ENCODE measurements at places on chromosomes 5 and 9. TPM values are rescaled to one million over a fixed set of nuclear protein-coding genes. Genes with fewer than 3 reads are reported as not detected.

SPATA6L gene
- total RNA-seq: 1.7 TPM

IRX2 gene
- 17.2 TPM for total RNA-seq

ALDH1B1 gene
- 47.5 TPM for total RNA-seq

CTSV gene
- 9.6 TPM for total RNA-seq

TMEM252 gene
- total RNA-seq: not detected

CDH12 gene
- total RNA-seq: not detected

ACTBL2 gene
- 2.2 TPM for total RNA-seq

IL13 gene
- total RNA-seq: not detected

ATP10B gene
- total RNA-seq: 0.06 TPM

PLPP7 gene
- total RNA-seq: 2.2 TPM

C7 gene
- total RNA-seq: not detected

IL31RA gene
- total RNA-seq: 2.5 TPM

C9orf72 gene
- total RNA-seq: 5.0 TPM

ZFP2 gene
- total RNA-seq: 0.29 TPM

PCDHGA4 gene
- 0.92 TPM for total RNA-seq

CACFD1 gene
- total RNA-seq: 4.3 TPM

IFNA8 gene
- not detected for total RNA-seq

TMEM161B gene
- 7.5 TPM for total RNA-seq

POLK gene
- total RNA-seq: 14.0 TPM

FAM78A gene
- total RNA-seq: 0.29 TPM

HRH2 gene
- 0.29 TPM for total RNA-seq

BRINP1 gene
- total RNA-seq: 2.5 TPM

NRARP gene
- total RNA-seq: 2.2 TPM

PCDHGB2 gene
- total RNA-seq: 0.98 TPM

MLANA gene
- not detected for total RNA-seq

ABLIM3 gene
- total RNA-seq: 15.6 TPM

DMRTA1 gene
- total RNA-seq: 0.14 TPM

PHF24 gene
- total RNA-seq: 0.12 TPM

SIT1 gene
- not detected for total RNA-seq

RFESD gene
- total RNA-seq: 2.7 TPM

SLC46A2 gene
- total RNA-seq: not detected

NSUN2 gene
- total RNA-seq: 70.5 TPM

IFNA6 gene
- total RNA-seq: not detected

PCSK1 gene
- not detected for total RNA-seq

NRG2 gene
- total RNA-seq: 0.43 TPM

AOPEP gene
- 63.0 TPM for total RNA-seq
